ENCODE measurements at places on chromosomes 13 and 19. TPM values are rescaled to one million over a fixed set of nuclear protein-coding genes. Genes with fewer than 3 reads are reported as not detected.
A peak's percentile ranks its signal among the peaks of the same experiment; 100 is the strongest.

GRCh38 chr13:22018076-22018835, 347.4 kb downstream of the FGF9 start:
- no peak for DNase-seq

DNA sequence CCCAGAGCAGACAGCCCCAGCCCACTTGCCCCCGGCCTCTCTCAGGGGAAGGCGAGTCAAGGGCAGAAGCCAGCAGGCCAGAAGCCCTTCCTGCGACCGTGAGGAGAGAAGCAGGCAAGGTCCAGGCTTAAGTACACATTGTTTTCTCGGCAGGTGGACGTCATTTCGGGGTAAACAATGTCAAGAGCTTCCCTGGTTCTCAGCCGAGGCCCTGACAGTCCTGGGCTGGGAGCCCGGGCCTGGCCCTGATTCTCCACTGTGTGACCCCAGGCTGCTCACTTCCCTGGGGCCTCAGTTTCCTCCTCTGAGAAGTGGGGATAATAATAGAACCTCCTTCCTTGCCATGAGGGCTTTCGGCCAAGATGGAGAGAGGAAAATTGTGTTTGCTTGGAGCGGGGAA, 19.4 kb downstream of the PLVAP start:
- no peak for DNase-seq

DNA sequence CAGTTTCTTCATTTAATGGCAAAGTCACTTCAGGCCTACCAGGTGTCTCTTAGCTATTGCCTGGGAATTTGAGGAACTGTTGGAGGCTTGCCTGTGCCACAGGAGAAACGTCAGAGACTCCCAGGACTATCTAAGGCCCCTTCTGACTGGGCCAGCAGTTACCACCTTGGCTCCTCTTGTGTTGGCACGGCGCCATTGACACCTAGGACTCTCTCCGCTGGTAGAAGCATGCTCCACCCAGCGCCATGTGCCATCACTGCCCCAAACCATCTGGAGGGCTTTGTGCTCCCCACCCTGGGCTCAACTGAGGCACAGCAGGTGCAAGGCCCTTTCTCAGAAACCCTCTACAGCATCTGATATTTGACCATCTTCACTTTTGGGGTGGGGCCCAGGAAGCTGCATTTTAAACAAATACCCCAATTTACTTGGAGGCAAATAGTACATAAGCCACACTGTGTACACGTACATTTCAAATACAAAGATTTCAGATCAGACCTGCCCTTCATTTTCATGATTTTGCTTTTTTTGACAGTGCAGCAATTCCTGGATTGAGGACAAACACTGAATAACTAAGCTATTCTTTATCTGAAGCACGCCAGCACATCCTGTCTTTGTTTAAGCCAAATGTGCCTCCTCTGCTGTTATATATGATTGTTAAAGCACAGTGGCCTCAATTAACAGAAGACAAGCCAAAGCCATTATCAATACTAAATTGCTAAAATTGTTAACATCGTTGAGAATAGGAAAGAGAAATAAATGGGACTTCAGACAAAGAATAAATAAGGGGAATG, 59.9 kb upstream of the TPP2 start:
- DNase-seq, result no peak

DNA sequence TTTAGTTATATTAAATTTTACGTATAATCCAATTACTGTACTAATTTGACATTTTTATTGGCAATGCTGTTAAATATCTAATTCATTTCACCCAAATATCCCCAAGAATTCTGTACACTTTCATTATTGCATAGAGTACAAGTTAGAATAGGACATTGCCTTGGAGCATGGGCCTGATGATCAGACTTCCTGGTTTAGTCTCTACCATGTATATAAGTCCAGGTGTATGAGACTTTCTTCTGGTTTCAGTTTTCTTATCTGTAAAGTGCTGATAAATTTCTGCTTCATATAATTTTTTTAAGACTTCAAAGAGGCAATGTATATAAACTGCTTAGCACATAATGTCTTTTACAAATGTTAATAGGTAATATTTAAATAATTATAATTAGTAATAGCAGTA, 179.4 kb downstream of the KLF12 start:
- no peak for DNase-seq

DNA sequence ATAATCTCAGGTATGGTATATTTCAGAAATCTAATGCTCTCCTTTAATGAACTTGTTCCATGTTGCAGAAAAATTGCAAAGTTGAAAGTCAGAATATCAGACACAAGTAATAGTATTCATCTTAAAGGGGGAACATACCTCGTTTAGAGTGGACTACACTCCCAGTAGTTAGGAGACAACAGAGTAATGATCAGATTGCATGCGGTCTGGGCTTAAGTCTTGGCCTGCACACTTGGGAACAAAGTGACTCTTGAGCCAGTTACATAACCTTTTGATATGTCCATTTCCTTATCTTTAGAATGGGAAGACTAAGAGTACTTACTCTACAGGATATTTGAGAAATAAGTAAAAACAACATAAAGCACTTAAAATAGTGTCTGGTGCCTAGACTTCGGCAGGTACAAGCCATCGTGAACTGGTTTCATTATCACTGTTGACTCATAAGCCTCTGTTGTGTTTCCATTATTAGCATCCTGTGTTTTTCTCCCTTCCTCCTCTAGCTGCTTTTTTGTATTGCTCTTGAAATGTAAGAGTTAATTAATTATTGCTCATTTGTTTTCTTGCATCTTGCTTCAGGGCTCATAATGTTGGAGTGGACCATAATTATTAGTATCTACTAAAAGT, 53.0 kb downstream of the DPY19L3 start:
- DNase-seq, result no peak

DNA sequence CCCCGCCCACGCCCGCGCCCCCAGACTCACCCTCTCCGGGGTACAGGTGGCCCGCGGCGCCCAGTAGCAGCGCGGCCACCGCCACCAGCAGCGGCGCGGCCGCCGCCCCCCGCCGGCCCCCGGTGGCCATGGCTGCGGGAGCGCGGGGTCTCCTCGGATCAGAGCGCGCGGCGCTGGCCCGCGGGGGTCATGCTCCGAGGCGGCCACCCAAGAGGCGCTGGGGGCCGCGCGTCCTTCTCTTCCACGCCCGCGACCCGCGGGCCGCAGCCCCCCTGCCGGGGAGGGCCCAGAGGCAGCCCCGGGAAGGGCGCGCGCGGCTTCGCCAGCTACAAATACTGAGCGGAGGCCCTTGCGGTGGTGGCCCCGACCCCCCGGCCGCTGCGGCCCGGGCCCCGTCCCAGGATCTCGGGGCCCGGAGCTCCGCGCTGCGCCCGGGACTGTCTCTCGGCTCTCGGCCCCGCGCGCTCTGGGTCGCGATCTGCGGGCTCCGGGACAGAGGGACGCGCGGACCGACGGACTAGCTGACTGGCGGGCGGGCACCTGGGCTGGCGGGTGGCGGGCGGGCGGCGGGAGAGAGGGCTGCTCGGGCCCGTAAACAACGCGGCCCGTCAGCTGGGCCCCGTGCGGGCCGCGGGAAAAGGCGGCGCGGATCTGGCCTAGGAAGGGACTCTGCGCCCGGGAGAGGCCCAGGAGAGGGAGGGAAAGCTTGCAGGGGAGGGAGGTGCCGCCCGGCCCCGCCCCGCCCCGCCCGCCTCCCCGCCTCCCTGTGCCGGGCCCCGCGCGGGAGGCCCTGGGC, at the start of gene INSR:
INSR (minus strand) TSS at position 653 of the 796 bp plus-strand sequence; CDS start at position 130, 523 bp downstream.
- peak; percentile 53 for DNase-seq

GRCh38 chr13:86569974-86570373, 770.8 kb upstream of the SLITRK6 start:
- no peak for DNase-seq

- DNase-seq, result no peak
Measured at GRCh38 chr13:112767506-112768471, 78.0 kb downstream of the ATP11A start.

DNA sequence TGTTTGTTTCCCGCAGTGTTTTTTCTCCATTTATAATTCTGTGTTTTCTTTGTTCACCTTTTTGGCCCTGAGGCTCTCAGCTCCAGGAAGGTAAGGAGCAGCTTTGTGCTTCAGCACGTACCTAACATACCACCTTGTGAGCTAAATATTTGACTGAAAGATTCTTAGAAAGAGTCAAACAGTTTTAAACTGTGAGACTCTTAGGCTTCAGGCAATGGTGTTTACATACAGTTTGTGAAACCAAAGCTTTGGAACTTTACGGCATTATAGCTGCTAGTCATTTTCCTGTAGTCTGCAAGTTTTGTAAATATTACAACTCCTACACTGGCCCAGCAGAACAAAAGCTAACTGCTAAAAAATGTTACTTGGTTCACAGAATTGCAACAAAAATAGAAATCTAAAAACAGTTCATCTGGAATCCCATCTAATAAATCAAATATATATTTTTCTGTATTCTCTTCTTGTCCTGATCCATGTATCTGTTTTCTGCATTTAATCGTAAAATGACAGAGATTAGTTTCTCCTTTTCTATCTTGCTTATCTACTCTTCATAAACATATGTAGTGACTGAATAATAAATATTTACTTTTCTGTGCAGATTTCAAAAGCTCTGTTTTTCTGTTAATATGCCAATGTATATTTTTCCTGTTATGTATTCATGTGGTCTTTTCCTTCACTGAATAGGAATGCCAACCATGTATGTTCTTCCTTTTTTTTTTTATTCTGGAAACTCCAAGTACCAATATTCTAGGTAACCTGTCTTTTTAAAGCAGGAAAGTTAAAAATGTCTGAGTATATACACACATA, 38.8 kb upstream of the GPI start:
- DNase-seq, result no peak

DNA sequence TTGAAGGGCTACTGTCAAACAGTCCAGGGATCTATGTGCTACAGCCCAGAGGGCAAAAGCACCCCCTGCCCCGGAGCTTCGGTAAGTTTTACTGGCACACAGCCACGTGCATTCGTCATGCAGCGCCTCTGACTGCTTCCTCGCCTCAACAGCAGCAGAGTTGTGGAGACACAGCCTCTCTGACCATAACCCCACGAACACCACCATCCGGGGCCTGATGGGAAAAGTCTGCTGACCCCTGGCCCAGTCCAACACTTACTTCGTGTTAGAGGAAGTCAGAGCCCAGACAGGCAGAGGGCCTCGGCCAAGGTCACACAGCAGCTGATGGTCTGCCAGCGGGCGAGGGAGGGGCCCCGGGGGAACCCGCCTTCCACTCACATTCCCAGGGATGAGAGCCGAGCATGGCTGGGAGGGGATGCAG, 5.1 kb downstream of the CBARP start:
- DNase-seq, result no peak

- no peak for DNase-seq
Measured at GRCh38 chr13:80203496-80203895, 137.4 kb downstream of the SPRY2 start.

- DNase-seq, result no peak
Measured at GRCh38 chr19:31461814-31462539, 112.7 kb upstream of the TSHZ3 start.

GRCh38 chr13:98312606-98313005, 135.5 kb upstream of the RNF113B start:
- no peak for DNase-seq

- DNase-seq, result no peak
Measured at GRCh38 chr13:51961493-51962403, 49.5 kb downstream of the ATP7B start.

GRCh38 chr13:101514695-101515275, 62.3 kb downstream of the ITGBL1 start:
- DNase-seq, result no peak

The PRODH2 gene
- total RNA-seq, result not detected

The SULT2A1 gene
- total RNA-seq, result not detected

The BORA gene
- 2.6 TPM for total RNA-seq

The HCST gene
- 13.2 TPM for total RNA-seq

The THAP8 gene
- total RNA-seq, result 6.4 TPM

Measured in thoracic aorta (tissue), 2 donors.